Putamen (tissue), 1 donor: ENCODE measurements at places on chromosomes 1 and 21.

GRCh38 chr1:14996133-14997050, 157.2 kb upstream of the TMEM51 start:
- no peak for DNase-seq

DNA sequence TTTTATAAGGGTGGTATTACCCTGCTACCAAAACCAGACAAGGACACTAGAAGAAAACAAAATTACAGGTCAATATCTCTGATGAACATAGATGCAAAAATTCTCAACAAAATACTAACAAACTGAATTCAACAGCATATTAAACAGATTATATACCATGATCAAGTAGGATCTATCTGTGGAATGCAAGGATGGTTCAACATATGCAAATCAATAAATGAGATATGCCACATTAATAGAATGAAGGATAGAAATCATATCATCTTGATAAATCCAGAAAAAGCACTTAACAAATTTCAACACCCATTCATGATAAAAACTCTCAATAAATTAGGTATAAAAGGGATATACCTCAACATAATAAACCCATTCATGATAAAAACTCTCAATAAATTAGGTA, 24.3 kb upstream of the MYBPHL start:
- DNase-seq: no peak

DNA sequence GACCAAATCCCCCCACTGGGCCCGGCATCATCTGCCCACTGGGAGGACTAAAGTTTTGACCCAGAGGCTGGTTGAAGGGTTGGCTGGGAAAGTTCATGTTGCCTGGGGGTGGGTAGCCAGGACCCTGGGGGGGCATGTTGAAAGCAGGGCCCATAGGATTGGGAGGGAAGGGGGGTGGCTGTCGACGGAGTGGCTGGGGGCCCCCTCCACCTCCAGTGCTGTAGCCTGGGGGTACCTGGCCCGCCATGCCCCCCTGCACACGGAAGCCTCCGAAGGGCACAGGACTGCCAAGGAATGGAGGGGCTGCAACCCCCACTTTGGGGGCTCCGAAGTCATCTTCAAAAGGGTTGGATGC, 2.2 kb downstream of the PYGO2 start:
- no peak for DNase-seq

DNA sequence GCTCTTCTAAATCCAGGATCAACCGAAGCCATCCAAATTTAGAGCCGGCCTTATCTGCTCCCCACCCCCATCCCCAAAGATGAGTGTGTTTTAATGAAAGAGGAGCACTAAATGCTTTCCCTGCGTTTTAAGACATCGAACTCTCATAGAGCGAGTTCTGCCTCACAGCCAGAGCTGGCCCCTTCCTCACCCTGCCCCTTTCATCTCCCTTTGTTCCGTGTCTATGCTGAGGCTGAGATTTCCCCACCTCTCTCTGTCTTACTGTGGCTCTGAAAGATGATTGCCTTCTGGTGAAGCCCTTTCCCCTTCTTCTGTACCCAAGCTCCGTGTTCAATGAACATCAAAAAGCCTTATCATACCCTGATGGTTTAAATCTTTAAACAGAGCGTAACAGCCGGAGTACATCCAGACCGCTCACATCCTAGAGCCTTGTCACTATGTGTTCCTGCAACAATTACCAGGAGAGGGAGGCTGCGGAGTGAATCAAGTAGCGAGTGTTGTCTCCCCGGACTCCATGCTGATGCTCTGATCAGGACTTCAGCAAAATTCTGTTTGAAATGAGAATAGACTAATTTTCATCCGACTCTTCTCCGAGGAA, 110.1 kb downstream of the ZNF326 start:
- no peak for DNase-seq

DNA sequence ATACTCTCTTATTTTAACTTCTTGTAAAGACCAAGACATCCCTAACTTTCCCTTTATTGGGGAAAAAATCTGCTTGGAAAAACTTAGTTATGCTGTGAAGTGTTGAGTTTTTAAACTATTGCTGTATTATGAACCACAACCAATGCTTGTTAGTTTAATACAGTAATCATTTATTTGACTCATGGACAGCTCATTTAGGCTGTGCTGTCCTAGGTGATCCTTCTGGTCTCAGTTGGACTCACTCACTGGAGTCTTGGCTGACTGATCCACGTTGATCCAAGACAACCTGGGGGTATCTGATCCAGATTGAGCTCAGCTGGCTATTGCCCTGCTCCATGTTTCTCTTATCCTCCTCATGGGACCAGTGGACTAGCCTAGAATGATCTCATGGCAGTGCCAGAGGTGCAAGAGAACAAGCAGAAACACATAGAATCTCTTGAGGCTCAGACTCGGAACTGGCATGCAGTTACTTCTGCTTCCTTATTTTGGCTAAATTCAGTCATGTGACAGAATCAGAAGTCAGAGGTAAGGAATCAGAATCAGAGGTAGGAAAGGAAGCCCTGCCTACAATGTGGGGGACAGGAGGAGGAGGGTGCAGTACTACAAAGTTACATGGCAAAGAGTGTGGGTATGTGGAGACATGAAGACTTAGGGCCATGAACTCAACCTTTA, 156.5 kb downstream of the FGGY start:
- no peak for DNase-seq

GRCh38 chr1:218395916-218396315, 50.8 kb downstream of the TGFB2 start:
- DNase-seq: no peak

DNA sequence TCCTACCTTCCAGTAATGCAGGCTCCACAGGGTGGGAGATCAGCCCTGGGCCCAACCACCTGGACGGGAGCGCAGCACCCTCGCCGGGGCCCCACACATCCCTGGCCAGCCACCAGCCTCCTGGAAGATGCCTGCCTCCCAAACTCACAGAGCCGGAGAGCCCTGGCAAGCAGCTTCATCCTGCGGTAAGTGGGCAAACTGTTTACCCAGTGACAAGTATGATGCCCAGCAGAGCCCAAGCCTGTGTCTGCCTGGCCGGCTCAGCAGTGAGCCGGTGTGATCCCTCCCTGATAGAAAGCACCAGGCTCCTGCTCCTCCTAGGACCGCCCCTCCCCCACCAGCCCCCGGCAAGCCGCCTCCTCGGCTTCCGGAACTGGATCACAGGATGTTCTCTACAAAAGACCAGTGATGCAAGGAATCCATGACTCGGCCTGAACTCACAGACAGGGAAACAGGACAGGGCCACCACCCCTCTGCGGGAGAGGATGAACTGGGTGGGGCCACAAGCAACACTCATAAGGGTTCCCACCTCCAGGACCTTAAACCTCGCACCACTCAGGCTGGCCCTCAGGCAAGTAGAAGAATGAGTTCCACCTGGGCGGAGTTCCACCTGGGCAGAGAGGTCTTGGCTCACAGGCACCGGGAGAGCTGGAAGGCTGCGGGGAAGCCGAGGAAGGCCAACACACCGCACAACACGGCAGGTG, 7.9 kb downstream of the ACOT7 start:
- peak; percentile 42 for DNase-seq

DNA sequence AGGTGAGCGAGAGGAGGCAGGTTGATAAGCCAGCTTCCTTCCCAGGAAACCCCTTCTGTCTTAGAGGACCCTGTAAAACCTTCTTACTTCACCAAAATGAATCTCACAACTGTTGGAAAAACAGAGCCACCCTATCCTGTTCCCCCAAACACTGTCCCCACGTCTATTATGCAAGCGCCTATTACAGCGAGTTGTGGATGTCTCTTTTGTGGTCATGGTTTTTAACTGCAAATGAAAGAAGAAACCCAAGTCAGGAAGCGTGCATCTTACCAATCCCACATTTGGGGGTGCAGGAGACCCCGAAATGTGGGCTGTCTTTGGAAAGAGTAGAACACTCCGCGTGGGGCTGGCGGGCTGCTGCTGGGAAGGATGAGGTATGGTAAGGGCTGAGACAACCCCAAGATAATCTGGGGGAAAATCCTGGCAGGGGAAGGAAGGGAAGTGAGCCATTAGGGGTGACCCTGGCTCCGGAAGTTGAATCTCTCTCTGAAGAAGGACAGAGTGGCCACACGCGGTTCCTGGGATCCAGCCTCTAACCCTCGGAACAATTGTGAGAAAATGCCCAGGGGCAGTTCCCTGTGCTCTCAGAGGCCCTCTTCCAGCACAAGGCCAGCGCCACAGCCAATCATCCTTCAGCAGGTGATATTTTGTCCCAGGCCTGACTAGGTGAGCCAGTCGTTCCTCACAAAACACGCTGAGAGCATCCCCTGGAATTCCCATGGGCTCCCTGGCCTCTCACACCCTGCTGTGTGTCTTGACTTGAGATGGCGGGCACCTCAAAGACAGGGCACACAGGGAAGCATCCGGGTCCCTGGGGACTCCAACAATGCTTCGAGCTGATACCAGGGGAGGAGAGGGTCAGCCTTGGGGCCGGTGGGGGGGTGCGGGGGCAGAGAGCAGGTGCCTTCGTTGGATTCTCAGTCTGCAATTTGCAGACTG, 168.5 kb upstream of the IRF2BP2 start:
- DNase-seq: no peak
